Esophagus squamous epithelium (tissue), 5 donors: ENCODE measurements at places on chromosomes 7 and 10.

- no peak for DNase-seq
These were observed 456.2 kb upstream of the NRP1 start for GRCh38 chr10:33790521-33791271.

DNA sequence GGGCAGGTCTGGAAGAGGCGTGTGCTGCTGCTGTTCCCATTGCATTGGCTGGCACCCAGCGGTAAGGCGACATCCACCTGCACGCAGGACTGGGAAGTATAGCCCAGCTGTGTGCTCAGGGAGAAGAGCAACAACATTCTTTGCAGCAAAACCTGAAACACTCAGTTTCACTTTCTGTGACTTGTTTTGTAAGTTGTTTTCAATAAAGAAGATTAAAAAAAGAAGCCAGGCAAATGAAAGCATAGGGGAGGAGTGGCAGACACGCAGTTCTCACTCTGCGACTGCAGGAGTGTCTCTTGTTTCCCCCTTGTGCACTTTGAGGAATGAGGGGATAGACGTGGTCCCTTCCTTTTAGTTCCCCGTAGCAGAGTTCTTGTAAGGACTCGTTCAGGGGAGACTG lies 5.8 kb downstream of the FBH1 start:
- no peak for DNase-seq

GRCh38 chr10:3095373-3096139 lies 28.2 kb downstream of the PFKP start:
- no peak for DNase-seq

- DNase-seq = no peak
These were observed 98.6 kb downstream of the NKX6-2 start for GRCh38 chr10:132687181-132687892.

GRCh38 chr7:144941127-144941526 lies 105.3 kb upstream of the TPK1 start:
- DNase-seq = no peak
